ENCODE measurements at places on chromosomes 3 and 15.

DNA sequence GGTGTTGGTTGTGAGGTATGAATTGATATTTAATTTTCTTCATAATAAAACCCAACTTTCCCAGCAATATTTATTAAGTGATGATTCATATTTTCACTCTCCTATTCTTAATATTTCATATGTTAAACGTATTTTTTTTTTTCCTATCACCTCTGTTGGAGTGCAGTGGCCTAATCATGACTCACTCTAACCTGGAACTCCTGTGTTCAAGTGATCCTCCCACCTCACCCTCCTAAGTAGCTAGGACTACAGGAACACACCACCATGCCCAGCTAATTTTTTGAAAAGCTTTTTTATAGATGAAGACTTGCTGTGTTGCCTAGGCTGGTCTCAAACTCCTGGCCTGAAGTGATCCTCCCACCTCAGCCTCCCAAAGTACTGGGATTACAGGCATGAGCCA lies 8.6 kb downstream of the PARP15 start:
- no peak for DNase-seq

DNA sequence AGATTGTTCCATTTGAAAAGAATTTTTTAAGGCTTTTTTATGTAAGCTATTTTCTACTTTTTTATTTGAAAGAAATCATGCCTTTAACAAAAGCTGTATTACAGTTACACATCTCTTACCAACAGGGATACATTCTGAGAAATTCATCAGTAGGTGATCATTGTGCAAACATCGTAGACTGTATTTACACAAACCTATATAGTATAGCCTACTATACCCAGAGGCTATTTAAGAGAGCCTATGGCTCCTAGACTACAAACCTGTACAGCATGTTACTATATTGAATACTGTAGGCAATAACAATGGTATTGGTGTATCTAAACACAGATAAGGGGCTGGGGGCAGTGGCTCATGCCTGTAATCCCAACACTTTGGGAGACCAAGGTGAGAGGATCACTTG lies 43.1 kb downstream of the PEAK1 start:
- DNase-seq, result no peak

DNA sequence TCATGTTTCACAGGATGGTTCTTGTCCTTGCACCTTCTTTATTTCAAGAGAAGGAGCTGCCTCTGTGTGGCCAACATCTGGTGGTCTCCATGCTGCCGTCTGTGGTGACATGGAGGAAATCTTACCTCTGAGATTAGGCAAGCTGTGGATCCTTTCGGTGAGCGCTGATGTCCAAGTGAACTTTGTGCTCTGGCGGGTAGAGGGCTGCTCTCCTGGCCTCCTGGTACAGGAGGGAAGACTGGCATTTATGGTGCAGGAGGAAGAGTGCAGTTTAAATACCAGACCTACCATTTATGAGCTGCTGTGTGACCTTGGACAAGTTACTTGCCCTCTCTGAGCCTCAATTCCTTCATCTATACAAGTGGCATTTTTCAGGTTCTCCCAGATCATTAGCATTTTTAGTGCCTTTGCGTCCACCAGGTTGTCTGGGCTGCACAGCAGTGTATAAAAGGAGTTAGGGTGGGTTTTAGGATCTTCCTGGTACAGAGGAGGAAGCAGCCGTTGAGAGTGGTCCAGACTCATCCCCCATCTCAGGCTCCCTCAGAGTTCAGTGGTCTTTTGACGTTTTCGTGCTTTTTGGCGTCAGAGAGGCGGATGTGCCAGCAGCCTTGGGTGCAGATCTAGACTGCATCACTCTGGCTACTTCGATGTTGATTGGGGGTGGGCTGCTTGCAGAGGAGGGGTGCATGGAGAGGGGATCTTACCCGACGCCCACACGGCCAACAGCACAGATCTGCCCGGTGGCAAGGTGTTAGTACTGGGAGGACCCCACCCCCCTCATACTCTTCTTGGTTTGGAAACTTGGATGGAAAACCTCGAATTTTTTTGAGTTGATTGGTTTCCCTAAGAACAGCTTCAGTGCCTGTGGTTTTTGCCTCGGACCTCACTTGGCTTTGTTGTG lies 162.2 kb downstream of the ITPR1 start:
- DNase-seq, result no peak

DNA sequence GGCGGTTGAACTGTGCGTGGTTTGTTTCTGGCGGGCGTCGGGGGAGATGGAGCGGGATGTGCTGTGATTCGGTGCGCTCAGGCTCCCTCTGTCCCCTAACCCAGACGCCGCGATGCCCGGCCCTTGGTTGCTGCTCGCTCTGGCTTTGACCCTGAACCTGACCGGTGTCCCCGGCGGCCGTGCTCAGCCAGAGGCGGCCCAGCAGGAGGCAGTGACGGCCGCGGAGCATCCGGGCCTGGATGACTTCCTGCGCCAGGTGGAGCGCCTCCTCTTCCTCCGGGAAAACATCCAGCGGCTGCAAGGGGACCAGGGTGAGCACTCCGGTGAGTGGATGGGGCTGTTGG lies 1.2 kb downstream of the TRH start:
- DNase-seq, result no peak

- DNase-seq, result no peak
Observed at GRCh38 chr3:87145553-87145952, 81.6 kb upstream of the CHMP2B start.

GRCh38 chr3:30260762-30261161 lies 345.6 kb upstream of the TGFBR2 start:
- no peak for DNase-seq

- DNase-seq, result no peak
Observed at GRCh38 chr15:93188236-93188635, 99.2 kb upstream of the RGMA start.

DNA sequence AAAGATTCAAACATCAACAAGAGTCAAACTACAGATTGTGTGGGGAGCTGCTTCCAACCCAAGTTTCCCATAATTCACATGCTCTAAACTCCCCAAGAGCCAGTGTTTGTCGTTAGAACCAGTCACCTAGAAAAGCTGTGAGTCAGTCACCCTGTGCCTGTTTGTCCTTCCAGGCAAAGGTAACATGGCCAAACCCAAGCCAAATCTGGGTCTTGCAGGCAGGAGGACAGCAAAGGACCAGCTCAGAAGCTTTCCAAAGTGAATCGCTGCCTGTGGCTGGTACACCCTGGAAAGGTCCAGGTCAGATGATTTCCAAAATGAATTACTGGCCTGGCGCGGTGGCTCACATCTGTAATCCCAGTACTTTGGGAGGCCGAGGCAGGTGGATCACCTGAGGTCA lies 251.5 kb downstream of the FAM43A start:
- no peak for DNase-seq

DNA sequence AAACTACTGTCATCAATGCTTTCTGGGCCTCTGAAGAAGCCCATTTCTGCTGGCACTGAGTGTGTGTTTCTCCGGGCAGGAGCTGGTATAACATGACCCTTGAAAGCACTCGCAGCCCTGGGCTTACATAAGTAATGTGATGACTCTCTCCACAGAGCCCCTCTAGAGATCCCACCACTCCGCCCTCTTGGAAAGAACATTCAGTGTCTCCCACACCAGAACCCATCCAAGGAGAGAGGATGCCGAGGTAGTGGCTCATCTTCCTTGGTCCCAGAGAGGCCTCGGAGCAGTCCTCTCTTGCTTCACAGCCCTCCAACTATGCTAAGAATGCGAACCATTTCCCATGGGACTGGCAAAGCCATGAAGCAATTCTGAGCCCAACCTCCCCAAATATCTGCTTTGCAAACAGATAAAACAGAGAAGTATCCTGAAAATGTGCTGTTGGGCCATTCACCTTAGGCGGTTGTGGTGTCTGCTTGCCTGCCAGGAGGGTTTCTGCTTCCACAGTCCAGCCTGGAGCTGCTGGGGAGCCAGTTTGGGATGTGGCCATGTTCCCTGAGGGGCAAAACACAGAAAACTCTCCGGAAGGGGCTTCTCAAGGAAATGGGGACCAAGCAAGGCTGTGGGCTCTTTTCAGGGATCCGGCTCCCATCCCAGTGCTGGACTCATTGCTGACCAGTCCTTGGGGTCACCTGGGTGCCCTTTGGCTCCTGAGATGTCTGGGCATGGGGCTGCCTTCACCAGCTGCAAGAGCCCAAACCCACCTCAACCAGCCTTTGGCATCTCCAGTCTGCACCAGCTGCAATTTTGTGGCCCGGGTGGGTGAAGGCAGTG lies 47.3 kb downstream of the AMOTL2 start:
- peak; percentile 99 for DNase-seq

DNA sequence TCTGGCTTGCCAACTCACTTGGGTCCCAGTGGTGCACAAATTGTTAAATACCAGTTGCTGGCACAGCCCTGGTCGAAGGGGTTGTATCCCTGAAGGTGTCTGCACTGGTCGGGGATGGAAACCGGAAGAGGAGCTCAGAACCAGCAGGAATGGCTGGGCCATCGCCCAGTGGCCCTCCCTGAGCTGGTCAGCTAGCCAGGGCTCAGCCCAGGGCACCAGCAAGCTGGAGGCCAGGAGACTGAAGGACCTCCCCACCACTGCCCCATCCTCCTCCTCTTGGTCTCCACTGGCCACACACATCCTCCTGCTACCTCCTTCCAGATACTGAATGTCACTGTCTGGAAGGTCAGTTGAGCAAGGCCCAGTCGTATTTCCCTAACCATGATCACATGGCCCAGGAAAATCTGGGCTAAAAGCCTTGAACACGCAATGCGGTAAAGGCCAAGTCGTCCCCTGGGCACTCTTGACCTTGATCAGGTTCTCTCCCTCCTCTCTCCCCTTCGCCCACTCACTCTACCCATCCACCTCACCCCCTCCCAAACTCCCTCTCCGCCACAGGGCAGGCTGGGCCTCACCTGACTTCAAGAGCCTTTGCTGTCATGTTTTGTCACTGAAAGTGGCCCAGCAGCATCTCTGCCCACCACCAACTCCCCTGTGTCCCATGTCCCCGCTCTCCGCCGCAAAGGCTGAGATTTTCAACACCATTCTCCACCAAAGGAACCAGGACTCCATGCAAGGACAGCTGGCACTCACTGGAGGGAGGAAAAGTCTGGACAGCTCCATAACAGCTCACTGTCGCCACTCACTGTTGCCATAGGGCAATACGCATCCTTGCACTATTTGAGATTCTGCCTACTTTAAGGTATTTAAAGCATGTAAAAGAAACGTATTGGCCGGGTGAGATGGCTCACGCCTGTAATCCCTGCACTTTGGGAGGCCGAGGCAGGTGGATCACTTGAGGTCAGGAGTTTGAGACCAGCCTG lies 12.1 kb downstream of the ZDHHC19 start:
- no peak for DNase-seq

- no peak for DNase-seq
Observed at GRCh38 chr3:143127801-143128200, 8.2 kb downstream of the CHST2 start.

- DNase-seq, result peak; percentile 55
Observed at GRCh38 chr3:65831733-65832425, 206.8 kb downstream of the MAGI1 start.

- DNase-seq, result no peak
Observed at GRCh38 chr3:36904641-36905040, 40.2 kb downstream of the TRANK1 start.

GRCh38 chr3:120983841-120984240 lies 75.8 kb downstream of the STXBP5L start:
- no peak for DNase-seq

DNA sequence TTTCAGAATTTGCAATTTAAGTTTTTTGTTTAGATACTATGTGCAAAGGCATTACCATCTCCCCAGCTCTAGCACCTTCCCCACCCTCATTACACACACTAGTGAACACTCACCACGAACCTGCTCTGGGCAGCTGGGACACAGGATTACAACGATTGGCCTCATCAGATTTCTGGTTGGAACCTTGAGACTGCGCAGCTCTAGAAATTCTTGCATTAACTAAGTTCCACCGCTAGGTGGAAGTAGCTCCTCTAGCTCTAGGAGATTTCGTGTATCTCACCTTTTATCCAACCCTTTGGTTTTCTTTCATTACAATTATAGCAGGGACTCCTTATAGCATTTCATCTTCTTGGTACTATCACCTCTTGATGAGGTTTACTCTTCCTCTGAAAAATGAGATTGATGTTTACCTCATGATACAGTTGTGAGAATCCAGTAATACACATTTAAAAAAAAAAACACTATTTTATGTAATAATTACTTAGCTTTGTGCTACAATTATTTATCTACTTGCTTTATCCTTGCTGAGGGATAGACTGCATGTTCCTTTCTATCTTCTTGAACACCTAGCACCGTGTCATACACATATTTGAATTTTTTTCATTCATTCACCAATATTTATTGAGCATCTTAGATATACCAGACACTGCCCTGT lies 28.7 kb upstream of the PLOD2 start:
- DNase-seq, result no peak

- DNase-seq, result no peak
Observed at GRCh38 chr3:182981038-182981380, 671 bp upstream of the DCUN1D1 start.

- no peak for DNase-seq
Observed at GRCh38 chr3:24985668-24986067, 442.4 kb upstream of the RARB start.

GRCh38 chr3:160665784-160666526 lies 11.0 kb upstream of the ARL14 start:
- DNase-seq, result no peak

DNA sequence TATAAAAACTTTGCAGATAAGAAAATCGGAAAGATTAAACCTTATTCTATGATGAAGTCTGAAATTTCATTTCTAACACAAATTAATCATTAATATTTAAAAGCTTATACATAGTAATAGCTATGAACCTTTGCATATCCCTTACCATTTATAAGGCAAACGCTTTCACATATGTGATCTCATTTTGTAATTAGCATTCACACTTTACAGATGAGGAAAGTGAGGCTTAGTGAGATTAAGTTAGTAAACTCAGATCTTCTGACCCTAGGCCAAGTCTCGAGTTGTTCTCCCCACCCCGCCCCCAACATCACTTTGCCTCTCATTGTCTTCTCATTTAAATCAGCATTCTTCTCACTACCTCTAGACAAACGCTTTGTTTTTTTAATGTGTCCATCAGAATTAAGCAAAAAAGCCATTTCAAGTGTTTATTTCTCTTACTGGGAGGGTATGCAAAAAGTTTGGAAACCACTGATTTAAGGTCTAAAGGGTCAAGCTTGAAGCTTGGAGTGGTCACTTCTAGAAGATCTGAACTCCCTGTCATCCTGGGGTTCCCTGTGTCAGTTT lies 172.9 kb upstream of the BCL6 start:
- DNase-seq, result no peak

DNA sequence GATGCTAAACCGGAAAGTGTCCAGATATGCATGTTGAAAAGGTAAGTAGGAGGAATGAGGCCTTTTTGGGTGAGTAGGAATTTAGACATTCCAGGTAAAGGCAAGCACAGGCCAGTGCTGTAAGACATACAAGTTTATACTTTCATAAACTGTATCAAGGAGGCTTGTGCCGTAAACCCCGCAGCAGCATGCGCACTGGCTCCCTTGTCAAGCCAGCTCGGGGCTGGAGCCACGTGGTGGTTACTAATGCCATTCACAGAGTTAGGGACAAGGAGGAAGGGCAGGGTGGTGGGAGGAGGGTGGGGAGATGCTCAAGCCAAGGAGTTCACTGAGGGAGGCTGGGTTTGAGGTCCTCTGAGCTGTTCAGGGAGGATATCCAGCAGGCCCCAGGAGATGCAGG lies 35.8 kb downstream of the PLD1 start:
- DNase-seq, result no peak

GRCh38 chr3:101781166-101781565 lies 2.2 kb downstream of the NXPE3 start:
- DNase-seq, result no peak
